ENCODE measurements at places on chromosomes 6 and 20.
A peak's percentile ranks its signal among the peaks of the same experiment; 100 is the strongest.

GRCh38 chr20:4519534-4519933 is 202.2 kb upstream of the PRND start:
- DNase-seq, result peak; percentile 39

DNA sequence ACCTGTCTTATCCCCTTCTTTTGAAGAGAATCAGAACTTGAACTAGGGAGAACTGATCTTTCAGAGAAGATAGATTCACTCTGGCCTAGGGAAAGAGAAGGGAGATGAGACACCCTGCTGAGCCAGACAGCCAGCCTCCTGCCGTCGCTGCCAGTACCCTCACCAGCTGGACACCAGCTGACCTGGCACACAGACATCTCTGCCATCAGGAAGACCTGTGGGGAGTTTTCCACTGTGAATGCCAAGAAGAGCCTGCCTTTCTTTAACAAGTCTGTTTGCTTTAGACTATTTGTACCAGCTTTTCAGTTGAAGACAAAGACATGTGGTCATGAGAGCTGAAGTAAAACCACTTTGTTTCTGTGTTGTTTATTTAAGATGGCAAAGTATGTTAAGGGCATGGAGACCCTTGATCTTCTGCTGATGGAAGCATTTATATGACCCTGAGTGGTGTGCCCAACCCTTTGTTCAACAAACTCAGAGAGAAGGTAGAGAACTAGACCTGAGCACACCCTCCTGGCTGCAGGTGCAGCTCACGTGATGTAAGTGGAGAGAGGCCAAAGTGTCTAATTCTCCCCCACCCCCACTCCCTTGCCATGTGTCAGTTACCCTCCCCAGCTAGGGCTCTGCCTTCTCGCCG is 82.3 kb upstream of the SLC24A3 start:
- DNase-seq, result no peak

- DNase-seq, result no peak
These were observed 84.0 kb downstream of the RPS12 start for GRCh38 chr6:132898376-132898775.

DNA sequence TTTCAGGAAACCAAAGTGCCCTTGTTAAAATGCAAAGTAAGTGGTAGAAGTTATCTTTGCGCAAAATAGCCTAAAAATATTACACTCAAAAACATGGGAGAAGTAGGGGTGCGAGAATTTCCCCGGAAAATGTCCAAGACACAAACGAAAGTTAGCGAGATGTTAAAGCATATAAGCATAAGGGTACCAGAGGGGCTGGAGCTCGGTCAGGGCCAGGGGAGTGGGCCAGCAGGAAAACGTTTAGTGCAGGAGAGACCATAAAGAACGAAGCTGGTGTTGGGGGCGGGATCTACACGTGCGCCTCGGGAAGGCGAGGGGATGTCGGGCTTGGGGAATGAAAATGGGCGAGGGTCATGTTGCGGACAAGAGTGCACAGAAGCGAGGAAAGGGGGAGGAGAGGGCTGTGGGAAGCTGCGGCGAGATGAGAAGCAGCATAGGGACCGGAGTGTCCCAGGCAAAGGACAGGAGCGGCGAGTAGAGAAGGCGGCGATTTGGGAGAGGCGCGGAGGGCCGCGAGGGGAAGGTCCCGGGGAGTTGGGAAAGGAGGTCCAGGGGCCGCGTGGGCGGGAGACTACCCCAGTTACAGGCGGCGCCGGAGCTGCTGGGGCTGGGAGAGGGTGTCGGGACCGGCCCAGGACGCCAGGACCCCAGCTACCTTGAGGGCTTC is 600 bp downstream of the XPO5 start:
- no peak for DNase-seq

GRCh38 chr6:516213-516612 is 124.7 kb downstream of the IRF4 start:
- DNase-seq, result no peak

GRCh38 chr20:25532971-25533391 is 52.4 kb downstream of the NINL start:
- DNase-seq, result no peak

DNA sequence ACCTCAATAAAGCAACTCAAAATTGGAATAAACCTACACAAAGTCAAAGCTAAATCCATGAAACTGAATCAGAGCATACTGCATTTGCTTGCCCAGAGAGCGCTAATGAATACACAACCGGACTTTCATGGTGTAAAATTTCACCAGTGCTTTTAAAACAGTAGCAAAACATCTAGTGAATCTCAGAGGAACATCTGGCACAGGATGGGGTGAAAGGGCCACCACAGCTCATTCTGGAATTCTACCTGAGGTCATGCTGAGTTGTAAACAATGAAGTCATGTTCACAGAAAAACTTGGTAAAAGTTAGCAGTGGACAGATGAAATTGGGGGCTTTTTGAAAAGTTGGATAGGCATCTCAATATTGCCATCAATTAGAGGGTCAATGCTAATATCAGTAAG is 125.6 kb upstream of the STXBP5 start:
- no peak for DNase-seq
